K562 (cell line): ENCODE measurements at places on chromosomes 5 and 9. TPM values are rescaled to one million over a fixed set of nuclear protein-coding genes. Genes with fewer than 3 reads are reported as not detected.
A peak's percentile ranks its signal among the peaks of the same experiment; 100 is the strongest.

DNA sequence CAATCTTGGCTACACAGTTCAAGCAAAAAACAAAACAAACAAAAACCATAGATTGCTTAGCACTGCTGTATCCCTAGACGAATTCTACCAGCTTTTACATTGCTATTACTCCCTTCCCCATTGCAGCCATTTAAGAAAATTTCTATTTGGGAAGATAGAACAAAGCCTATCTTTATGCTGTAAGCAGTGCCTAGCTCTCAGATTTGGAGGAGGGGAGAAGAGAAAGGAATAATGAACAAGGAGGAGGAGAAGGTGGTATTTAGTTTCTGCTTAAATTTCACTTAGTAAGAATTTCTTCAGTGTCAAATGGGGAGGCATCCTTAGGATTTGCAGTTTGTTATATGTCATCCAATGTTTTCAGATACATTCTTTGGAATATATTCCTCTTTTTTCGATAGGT is 16.2 kb upstream of the TLE1 start:
- DNase-seq, result no peak

- no peak for DNase-seq
Measured at GRCh38 chr9:122226758-122227574, 1.8 kb downstream of the LHX6 start.

GRCh38 chr5:58019614-58020013 is 440.3 kb downstream of the PLK2 start:
- no peak for DNase-seq

DNA sequence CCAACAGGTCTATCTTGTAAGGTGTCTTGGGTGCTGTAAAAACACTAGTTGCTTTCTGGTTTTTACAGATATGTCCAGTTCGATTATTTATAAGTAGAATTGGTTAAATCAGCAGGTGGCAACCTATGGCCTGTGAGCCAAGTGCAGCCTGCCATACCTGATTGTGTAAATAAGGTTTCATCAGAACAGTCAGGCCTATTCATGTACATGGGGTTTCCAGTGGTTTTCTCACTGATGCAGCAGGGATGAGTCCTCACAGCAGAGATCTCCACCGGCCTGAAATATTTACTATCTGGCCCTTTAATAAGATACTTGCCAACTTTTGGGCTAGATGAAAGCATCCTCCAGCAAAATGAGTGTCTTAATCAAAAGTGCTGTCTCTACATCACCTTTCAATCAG is 132.9 kb upstream of the ICE1 start:
- DNase-seq, result no peak

- DNase-seq, result no peak
Measured at GRCh38 chr5:92613546-92613945, 967.5 kb downstream of the NR2F1-AS1 start.

DNA sequence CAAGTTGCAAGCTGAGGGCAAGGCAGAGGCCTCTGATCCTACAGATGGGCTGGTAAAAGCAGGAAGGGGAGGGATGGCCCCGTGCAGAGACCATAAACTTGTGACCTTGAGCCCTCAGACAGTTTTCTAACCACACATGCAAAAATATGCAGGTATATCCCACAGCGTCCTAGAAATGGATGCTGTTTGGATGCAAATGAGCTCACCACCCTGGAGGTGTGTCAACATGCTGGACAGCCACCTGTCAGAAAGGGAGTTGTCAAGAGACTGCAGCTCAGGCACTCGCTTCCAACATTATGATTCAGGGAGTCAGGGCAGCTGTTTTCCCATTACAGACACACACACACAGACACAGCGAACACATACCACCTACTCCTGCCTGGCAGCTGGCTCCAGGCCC is 97.3 kb upstream of the PANK3 start:
- DNase-seq, result no peak

DNA sequence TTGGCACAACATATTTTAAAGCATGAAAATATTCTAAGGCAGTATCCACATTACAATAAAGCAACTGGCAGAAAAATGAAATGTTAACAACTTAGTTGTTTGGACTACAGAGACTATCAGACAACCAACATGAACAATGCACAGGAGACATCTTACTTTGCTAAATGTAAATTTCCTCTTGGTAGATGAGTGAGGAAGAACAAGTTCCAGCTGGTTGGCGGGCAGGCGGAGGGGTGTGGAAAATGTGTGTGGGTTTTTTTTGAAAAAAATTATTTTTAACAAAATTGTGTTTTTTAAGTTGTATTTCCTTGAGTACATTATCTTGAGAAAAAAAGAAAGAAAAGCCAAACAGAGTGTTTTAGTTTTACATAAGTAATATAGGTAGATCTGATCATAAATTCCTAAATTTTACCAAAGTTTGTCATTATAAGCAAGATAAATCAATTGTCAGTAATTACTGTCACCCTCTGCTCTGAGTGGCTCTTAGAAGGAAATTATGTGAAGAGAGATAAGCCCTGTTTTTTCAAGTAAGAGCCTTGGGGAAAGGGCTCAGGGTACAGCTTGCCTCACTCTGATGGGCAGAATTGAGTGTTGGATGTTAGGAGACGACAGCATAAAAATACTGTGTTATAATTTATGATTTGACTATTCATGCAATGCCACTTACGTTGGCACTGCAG is 42.5 kb downstream of the TMEM167A start:
- DNase-seq, result no peak

- no peak for DNase-seq
Measured at GRCh38 chr5:168600409-168600808, 21.2 kb upstream of the PANK3 start.

- peak; percentile 33 for DNase-seq
Measured at GRCh38 chr9:121486043-121486442, 13.6 kb downstream of the GGTA1 start.

- no peak for DNase-seq
Measured at GRCh38 chr5:82259172-82259800, 18.9 kb downstream of the RPS23 start.

GRCh38 chr5:180003127-180003526 is 68.4 kb downstream of the RNF130 start:
- no peak for DNase-seq

DNA sequence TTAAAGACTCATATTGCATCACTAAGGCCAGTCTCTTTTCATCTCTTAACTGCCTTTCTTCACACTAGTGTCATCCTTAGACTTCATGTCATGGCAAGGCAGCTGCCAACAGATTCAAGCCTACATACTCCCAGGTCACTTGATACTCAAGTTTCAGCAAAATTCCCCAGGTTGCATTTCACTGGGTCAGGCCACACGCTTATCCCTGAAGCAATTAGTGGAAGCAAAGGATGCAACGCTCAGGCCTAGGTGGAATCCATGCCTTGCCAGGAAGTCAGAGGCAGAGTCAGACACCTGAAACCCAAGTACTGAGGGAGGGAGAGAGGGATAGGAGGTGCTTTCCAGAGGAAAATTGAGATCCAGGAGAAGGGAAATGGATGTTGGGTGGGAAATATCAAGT is 28.9 kb downstream of the YIPF5 start:
- no peak for DNase-seq

GRCh38 chr5:173919443-173919842 is 31.3 kb downstream of the CPEB4 start:
- DNase-seq, result no peak

- DNase-seq, result no peak
Measured at GRCh38 chr5:92687821-92688722, 892.9 kb downstream of the NR2F1-AS1 start.

DNA sequence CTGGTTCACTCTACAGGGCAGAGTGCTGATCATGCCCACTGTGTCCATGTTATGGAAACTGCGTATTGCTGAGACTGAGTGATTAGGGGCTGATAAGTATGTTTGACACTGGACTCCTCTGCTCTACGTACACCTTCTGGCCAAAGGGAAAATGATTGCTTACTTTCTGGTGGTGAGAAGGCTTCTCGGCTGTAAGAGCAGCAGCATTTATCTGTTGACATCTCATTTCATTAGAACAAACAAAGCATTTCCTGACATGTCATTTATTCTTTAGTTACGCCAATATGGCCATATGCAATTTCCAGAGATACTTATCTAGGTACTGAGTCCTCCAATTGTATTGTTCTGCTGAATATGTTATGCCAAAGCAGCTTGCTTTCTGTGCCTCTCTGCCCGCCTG is 5.6 kb downstream of the FAXDC2 start:
- peak; percentile 47 for DNase-seq

DNA sequence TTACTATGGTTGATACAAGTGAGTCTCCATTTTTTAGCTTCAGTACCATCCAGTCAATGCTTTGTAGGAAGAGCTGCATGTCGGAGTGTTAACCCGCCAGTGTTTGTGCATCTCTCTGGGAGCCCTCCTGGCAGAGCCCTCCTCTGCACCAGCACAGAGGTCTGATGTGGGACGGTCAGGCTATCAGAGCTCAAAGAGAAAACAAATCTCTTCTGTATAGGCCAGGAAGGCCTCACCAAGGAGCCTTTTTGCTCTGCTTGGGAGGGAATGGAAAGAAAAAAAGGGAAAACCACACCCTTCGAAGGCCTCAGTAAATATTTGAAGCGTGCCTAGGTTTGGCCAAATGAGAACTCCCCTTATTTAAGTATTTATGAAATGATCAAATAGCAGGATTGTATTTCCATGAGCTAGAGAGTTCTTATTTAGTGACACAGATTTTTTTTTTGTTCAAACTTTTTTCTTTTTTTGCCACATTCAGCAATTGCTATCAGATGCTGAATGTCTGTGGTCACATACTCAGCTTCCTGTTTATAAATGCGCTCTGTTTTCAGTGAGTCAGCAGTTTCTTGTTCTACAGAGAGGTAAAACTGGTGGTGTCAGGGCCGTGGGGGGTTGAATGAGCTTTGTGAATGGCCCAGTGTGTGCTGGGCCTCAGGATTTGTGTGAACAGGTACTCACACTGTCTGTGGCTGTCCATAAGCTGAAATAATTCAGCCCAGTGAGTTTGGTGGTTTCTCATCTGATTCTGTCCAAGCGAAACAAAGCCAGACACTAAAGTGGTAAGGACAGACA is 226.6 kb downstream of the SNX18 start:
- peak; percentile 67 for DNase-seq

DNA sequence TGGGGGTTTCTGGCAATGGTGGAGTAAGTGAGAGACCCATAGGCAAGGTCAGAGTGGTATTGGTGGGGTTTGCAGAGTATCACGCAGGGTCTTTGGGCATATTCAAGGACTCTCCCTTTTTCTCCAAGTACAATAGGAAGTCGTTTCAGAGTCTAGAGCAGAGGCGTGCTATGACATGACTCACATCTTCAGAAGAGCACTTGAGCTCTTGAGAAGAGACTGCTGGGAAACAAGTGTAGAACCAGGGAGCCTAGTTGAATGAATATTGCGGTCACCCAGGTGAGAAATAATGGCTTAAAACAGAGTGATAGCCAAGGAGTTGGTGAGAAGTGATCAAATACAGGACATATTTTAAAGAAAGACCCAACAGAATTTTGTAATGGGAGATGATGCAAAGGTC is 813.4 kb downstream of the TLE1 start:
- no peak for DNase-seq

- no peak for DNase-seq
Measured at GRCh38 chr9:69273161-69273560, 51.9 kb upstream of the ENTREP1 start.

DNA sequence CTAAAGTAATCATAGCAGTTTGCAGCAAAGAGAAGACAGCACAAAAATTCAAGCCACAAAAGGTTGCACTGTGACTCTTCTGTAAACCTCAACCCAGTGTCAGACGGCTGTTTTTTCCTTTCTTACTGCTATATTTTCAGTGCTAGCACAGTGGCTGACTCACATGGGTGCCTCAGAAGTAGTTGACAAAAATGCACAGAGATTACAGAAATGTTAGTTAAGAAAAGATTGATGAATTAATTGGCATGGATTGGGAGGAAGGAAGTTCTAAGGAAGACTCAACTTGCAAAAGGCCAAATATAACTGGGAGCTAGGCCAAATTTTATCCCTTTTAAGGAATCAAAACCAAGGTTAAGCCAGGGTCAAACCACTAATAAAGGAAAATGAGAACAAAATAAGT is 43.7 kb upstream of the ITGA1 start:
- no peak for DNase-seq

DNA sequence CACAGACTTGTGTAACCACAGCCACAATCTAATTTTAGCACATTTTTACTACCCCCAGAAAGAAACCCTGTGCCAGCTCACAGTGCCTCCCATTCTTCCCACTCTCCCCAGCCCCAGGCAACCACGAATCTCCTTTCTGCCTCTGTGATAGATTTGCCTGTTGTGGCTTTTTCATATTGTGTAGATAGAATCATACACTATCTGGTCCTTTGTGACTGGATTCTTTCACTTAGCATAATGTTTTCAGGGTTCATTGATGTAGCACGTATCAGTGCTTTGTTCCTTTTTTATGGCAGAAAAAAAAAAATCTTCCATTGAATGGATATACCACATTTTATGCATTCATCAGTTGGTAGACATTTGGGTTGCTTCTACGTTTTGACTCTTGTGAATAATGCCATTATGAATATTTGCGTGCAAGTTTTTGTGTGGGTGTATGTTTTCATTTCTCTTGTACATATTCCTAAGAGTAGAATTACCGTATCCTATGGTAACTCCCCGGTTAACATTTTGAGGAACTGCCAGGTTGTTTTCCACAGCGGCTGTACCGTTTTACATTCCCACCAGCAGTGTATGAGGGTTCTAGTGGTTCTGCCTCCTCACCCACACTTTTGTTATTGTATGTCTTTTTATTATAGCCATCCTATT is 64.5 kb downstream of the RCL1 start:
- no peak for DNase-seq

DNA sequence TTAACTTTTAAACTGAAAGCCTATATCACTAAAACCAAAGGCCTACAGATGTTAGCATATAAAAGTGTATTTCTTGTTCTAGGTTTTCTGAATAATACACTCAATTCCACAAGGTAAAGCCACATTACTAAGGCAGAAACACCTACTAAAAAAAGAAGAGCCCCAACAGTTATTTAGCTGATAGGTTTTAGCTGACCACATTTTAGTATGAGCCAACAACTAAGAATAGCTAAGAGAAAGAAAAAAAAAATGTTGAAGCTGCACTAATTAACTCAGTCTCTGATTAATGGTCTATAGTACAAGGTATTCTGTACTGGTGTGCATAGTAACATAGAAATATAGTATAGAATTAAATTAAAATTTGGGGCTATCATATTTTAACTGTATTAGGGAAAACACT is 23.5 kb downstream of the ZFR start:
- DNase-seq, result no peak

- DNase-seq, result no peak
Measured at GRCh38 chr5:54117957-54118356, 192.4 kb downstream of the ARL15 start.

ASPN gene
- not detected in 2 replicates for polyA plus RNA-seq

KIF4B gene
- polyA plus RNA-seq, result not detected in 2 replicates

FBN2 gene
- not detected in 2 replicates for polyA plus RNA-seq

IRX2 gene
- not detected in 2 replicates for polyA plus RNA-seq

SV2C gene
- not detected in 2 replicates for polyA plus RNA-seq

CNTNAP3B gene
- 0.68 and 0.69 TPM in 2 replicates for polyA plus RNA-seq

BTNL3 gene
- polyA plus RNA-seq, result 0.13 and 0.44 TPM in 2 replicates

GPR151 gene
- polyA plus RNA-seq, result not detected in 2 replicates

CYLC2 gene
- not detected in 2 replicates for polyA plus RNA-seq

RHOBTB3 gene
- polyA plus RNA-seq, result 78.4 and 81.2 TPM in 2 replicates

PCDHGA5 gene
- polyA plus RNA-seq, result 0.03 and 0.13 TPM in 2 replicates

CAAP1 gene
- polyA plus RNA-seq, result 13.9 and 14.7 TPM in 2 replicates

TRIM7 gene
- 12.4 and 14.9 TPM in 2 replicates for polyA plus RNA-seq

ANKRD31 gene
- 0.04 TPM in 1 of 2 replicates, not detected in the other for polyA plus RNA-seq

PCDHB10 gene
- not detected in 2 replicates for polyA plus RNA-seq

BNIP1 gene
- 23.0 and 23.2 TPM in 2 replicates for polyA plus RNA-seq

SPATA31C1 gene
- polyA plus RNA-seq, result 0.13 TPM in 1 of 2 replicates, not detected in the other
